ENCODE measurements at places on chromosomes 13 and 19. TPM values are rescaled to one million over a fixed set of nuclear protein-coding genes. Genes with fewer than 3 reads are reported as not detected.

- H3K4me1 ChIP-seq: peaks cover 10% of the 10 kb centered on the region
- H3K36me3 ChIP-seq: peaks cover 7% of the 10 kb centered on the region
- no peak for DNase-seq
- H3K27me3 ChIP-seq: no peaks in the 10 kb centered on the region
- no peak overlapping the region for H3K27ac ChIP-seq
- H3K4me3 ChIP-seq: no peak overlapping the region
These were observed 13.7 kb downstream of the F2RL3 start for GRCh38 chr19:16902545-16902944.

DNA sequence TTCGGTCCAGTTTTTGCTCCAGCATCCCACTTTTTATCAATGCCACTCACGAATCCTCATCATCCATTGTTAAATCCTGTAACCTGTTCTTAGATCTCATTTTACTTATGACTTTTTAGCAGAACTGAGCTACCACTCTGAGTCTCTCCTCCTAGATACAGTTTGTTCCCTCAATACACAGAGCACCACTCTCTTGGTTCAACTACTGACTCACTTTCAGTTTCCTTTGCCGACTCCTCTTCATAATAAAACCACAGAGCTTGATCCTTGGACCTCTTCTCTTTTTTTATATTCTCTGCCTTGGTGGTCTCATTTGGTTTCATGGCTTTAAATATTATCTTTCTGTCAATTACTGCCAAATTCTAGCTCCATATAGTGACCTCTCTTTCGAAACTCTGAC, 150.3 kb downstream of the SLITRK5 start:
- no peak overlapping the region for H3K27ac ChIP-seq
- no peaks in the 10 kb centered on the region for H3K27me3 ChIP-seq
- DNase-seq: no peak
- H3K4me3 ChIP-seq: no peak overlapping the region

The SELENOV gene
- total RNA-seq: not detected

- H3K4me3 ChIP-seq: no peak overlapping the region
- no peaks in the 10 kb centered on the region for H3K36me3 ChIP-seq
- H3K4me1 ChIP-seq: no peaks in the 10 kb centered on the region
- no peaks in the 10 kb centered on the region for H3K27me3 ChIP-seq
- no peak for DNase-seq
- no peak overlapping the region for H3K27ac ChIP-seq
These were observed 350.9 kb downstream of the FOXO1 start for GRCh38 chr13:40315416-40316064.

The FBXO27 gene
- total RNA-seq: 4.4 TPM

- no peaks in the 10 kb centered on the region for H3K4me1 ChIP-seq
- no peaks in the 10 kb centered on the region for H3K36me3 ChIP-seq
- no peak overlapping the region for H3K4me3 ChIP-seq
- H3K27ac ChIP-seq: no peak overlapping the region
These were observed 31.1 kb downstream of the RDH8 start for GRCh38 chr19:10044390-10044789.

- no peak overlapping the region for H3K4me3 ChIP-seq
- H3K27me3 ChIP-seq: no peaks in the 10 kb centered on the region
- H3K4me1 ChIP-seq: peaks cover 5% of the 10 kb centered on the region
- DNase-seq: no peak
- peaks cover 46% of the 10 kb centered on the region for H3K36me3 ChIP-seq
These were observed 26.3 kb downstream of the ERCC5 start for GRCh38 chr13:102872131-102872530.

DNA sequence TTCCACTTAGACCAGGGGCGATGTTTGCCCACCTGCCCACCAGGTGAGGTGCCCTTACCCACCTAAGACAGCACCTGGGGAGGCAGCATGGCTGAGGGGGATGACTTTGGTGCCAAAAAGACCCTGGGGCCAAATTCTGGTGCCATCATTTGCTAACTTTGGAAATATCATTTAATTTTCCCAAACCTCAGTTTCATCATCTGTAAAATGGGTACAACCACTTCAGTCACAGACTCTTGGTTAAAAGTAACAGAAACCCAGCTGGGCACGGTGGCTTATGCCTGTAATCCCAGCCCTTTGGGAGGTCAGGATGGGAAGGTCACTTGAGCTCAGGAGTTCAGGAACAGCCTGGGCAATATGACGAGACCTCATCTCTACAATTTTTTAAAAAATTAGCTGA, 177.8 kb downstream of the USP12 start:
- peaks cover 38% of the 10 kb centered on the region for H3K4me1 ChIP-seq
- H3K27me3 ChIP-seq: peaks cover 12% of the 10 kb centered on the region
- H3K36me3 ChIP-seq: no peaks in the 10 kb centered on the region
- no peak overlapping the region for H3K4me3 ChIP-seq
- DNase-seq: no peak

GRCh38 chr19:50478901-50479715, 2.5 kb upstream of the GARIN5A start:
- H3K36me3 ChIP-seq: peaks cover 16% of the 10 kb centered on the region
- no peaks in the 10 kb centered on the region for H3K27me3 ChIP-seq
- H3K4me1 ChIP-seq: peaks cover 16% of the 10 kb centered on the region
- H3K27ac ChIP-seq: no peak overlapping the region
- H3K4me3 ChIP-seq: no peak overlapping the region
- no peak for DNase-seq

The LILRB2 gene
- not detected for total RNA-seq

GRCh38 chr13:40061466-40062450, 406.3 kb downstream of the COG6 start:
- no peak overlapping the region for H3K27ac ChIP-seq
- no peak for DNase-seq
- H3K36me3 ChIP-seq: no peaks in the 10 kb centered on the region
- H3K4me3 ChIP-seq: no peak overlapping the region
- no peaks in the 10 kb centered on the region for H3K27me3 ChIP-seq

The CDC34 gene
- 69.0 TPM for total RNA-seq

DNA sequence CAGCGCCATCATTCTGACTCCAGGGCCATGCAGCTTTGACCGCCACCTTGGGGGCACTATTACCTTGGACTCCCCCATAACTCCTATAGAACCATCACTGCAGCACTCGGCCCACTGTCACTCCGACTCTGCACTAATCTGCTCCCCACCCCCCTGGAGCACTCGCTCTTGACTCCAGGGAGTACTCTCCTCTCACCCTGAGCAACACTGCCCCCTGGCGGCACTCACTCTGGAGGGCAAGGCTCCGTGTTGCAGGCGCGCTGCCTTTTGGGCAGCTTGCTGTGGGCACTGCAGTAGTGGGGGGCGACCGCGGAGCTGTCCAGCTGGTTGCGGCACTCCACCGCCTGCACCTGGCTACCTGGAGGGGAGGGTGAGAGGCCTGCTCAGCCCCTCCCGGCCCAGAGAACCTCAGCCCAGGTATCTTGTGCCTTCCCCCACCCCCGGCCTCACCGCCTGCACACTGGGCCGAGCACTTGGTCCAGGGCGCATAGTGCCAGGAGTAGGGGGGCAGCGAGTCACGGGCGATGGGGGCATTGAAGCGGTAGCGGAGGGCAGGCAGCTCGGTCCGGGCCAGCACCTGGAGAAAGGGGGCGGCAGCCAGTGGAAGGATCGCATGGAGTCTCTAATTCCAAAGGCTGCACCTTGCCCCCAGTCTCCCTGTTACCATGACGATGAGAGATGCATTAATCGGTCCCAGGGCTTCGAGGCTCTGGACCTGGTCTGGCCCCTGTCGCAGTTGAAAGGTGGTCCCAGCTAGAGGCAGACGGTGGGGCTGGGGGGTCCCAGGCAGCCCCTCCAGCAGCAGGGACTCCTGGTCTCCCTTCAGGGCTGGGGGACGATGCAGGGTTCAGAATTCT, 8.9 kb upstream of the MYO1F start:
- no peaks in the 10 kb centered on the region for H3K4me1 ChIP-seq
- no peak overlapping the region for H3K27ac ChIP-seq
- no peaks in the 10 kb centered on the region for H3K27me3 ChIP-seq
- peaks cover 6% of the 10 kb centered on the region for H3K36me3 ChIP-seq
- H3K4me3 ChIP-seq: no peak overlapping the region

The ZNF599 gene
- 9.2 TPM for total RNA-seq

Measured in osteocyte (in vitro differentiated cells).